Glutamatergic neuron (in vitro differentiated cells): ENCODE measurements at places on chromosomes 16 and 17. TPM values are rescaled to one million over a fixed set of nuclear protein-coding genes. Genes with fewer than 3 reads are reported as not detected.

CCL3 gene
- total RNA-seq = not detected

- H3K4me3 ChIP-seq = no peak overlapping the region
- H3K36me3 ChIP-seq = no peaks in the 10 kb centered on the region
- DNase-seq = no peak
- H3K4me1 ChIP-seq = no peaks in the 10 kb centered on the region
- no peak overlapping the region for H3K27ac ChIP-seq
- peaks cover 3% of the 10 kb centered on the region for H3K27me3 ChIP-seq
Measured at GRCh38 chr16:24524855-24525677, 14.3 kb upstream of the RBBP6 start.

DNA sequence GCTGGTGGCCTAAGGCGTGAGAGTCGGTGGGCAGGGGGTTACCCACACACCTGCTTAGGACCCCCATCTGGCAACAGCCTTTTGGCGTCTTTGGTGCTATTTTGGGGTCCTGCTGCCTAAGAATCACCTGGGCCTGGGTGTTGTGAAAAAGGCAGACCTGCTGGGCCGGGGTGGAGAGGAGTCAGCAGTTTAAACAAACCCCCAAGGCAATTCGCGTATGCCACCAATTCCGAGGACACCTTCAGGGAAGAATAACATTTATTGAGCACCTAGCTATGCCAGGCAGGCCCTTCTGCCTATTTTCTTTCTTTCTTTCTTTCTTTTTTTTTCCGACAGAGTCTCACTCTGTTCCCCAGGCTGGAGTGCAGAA, 53.9 kb upstream of the TOB1 start:
- DNase-seq = no peak
- H3K36me3 ChIP-seq = no peaks in the 10 kb centered on the region
- H3K4me1 ChIP-seq = peaks cover 26% of the 10 kb centered on the region

- H3K27me3 ChIP-seq = peaks cover 5% of the 10 kb centered on the region
- H3K4me3 ChIP-seq = no peak overlapping the region
- H3K27ac ChIP-seq = no peak overlapping the region
- peaks cover 3% of the 10 kb centered on the region for H3K36me3 ChIP-seq
Measured at GRCh38 chr17:30579610-30580315, 102.6 kb downstream of the GOSR1 start.

DNA sequence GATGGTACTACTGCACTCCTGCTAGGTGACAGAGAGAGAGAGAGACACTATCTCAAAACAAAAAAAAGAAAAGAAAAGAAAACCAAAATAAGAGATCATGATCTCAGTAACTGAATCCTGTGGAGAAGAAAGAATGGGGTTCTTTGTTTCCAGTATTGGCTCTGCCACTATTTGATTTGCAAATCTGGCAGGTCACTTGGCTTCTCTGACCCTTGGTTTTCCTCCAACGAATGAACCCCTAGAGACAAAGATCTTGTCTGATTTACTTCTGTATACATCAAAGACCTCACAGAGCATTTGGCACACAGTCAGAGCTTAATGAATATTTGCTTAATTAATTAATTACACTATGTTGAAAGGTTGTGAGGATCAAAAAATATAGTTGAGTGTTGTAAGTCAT, 47.9 kb upstream of the NLK start:
- H3K4me1 ChIP-seq = no peaks in the 10 kb centered on the region
- no peak overlapping the region for H3K27ac ChIP-seq
- H3K4me3 ChIP-seq = no peak overlapping the region
- no peaks in the 10 kb centered on the region for H3K27me3 ChIP-seq
- H3K36me3 ChIP-seq = no peaks in the 10 kb centered on the region

DNA sequence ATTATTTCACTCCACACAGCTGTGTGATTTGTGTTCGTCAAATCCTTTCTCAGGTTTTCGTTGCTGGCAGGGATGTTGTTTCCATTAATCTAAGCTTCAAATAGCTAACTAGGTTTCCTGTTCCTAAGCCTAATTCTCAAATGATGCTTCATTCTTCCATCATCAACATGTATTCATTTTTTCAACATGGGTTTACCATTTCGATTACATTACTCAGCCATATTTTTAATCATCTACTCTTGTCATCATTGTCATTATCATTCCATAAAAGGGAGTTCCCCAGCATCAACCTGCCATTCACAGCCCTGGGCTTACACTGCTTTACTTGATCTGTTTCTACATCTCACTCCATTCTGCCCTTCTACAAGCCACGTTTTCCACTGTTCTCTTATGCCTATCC, 33.3 kb upstream of the ANKFN1 start:
- no peaks in the 10 kb centered on the region for H3K27me3 ChIP-seq
- no peaks in the 10 kb centered on the region for H3K36me3 ChIP-seq
- H3K4me1 ChIP-seq = peaks cover 2% of the 10 kb centered on the region
- no peak for DNase-seq

RNF151 gene
- total RNA-seq = not detected

DNA sequence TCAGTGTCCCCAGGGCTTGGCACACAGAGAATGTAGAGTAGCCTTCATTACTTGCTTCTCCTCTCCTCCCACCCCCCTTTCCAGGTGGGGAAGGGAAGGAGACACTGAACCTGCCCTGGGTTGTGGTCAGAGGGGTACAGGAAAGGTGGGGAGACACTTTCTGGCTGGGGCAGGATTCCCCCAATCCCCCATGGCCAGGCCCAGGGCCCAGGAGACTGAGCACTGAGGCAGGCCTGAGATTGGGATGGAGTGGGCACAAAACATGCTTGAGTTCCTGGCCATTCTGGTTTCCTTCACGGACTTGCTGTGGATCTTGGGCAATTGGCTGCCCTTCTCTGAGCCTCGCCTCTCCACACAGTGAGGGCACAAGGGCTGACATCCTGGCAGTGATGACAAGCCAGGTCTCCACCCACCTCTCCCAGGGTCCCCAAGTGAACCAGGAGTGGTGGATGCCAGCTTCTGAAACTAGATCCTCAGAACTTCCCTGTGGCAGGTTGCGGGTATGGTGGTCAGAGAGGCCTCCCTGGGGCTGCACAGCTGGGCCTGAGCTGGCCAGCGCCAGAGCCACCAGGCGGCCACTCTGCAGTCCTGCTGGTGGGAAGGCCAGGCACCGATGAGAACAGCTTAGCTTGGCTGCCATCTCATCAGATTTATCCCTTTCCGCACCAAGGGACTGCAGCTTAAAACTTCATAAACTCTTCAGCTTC, 9.3 kb downstream of the ZNF629 start:
- peaks cover 21% of the 10 kb centered on the region for H3K27me3 ChIP-seq
- no peak for DNase-seq
- peaks cover 12% of the 10 kb centered on the region for H3K4me1 ChIP-seq
- H3K36me3 ChIP-seq = no peaks in the 10 kb centered on the region

GRCh38 chr17:19399750-19400450, 11.1 kb upstream of the RNF112 start:
- no peak overlapping the region for H3K4me3 ChIP-seq
- DNase-seq = no peak
- H3K27ac ChIP-seq = no peak overlapping the region
- H3K4me1 ChIP-seq = peaks cover 9% of the 10 kb centered on the region
- peaks cover under 1% of the 10 kb centered on the region for H3K27me3 ChIP-seq
- H3K36me3 ChIP-seq = no peaks in the 10 kb centered on the region

VWA3A gene
- total RNA-seq = 0.17 TPM

IL34 gene
- total RNA-seq = 0.42 TPM
